Epithelial cell of umbilical artery (primary cell): ENCODE measurements at places on chromosomes 5 and 9. TPM values are rescaled to one million over a fixed set of nuclear protein-coding genes. Genes with fewer than 3 reads are reported as not detected.

The NIM1K gene
- not detected in 2 replicates for total RNA-seq

The FAXDC2 gene
- total RNA-seq = 0.65 and 4.1 TPM in 2 replicates

The DNM1 gene
- 0.46 and 0.97 TPM in 2 replicates for total RNA-seq

The ADAMTS13 gene
- 0.65 and 1.1 TPM in 2 replicates for total RNA-seq

The NREP gene
- 49.7 and 55.9 TPM in 2 replicates for total RNA-seq

The IL5 gene
- not detected in 2 replicates for total RNA-seq

The SH3TC2 gene
- 5.8 and 7.8 TPM in 2 replicates for total RNA-seq

The TMOD1 gene
- 1.9 and 3.0 TPM in 2 replicates for total RNA-seq

The NFIB gene
- 48.7 and 58.4 TPM in 2 replicates for total RNA-seq

The ANKRD34B gene
- not detected in 2 replicates for total RNA-seq

The TRIM52 gene
- total RNA-seq = 5.8 and 6.5 TPM in 2 replicates

The ZNF483 gene
- 1.6 and 2.9 TPM in 2 replicates for total RNA-seq

The STPG3 gene
- total RNA-seq = not detected in 2 replicates

The EPB41L4B gene
- total RNA-seq = 0.30 and 1.3 TPM in 2 replicates

The MLANA gene
- not detected in 2 replicates for total RNA-seq

The RNF183 gene
- not detected in 2 replicates for total RNA-seq

The QSOX2 gene
- total RNA-seq = 11.7 and 16.9 TPM in 2 replicates

The MYOT gene
- not detected in 2 replicates for total RNA-seq

The MOCS2 gene
- total RNA-seq = 28.6 and 37.5 TPM in 2 replicates

The SRD5A1 gene
- total RNA-seq = 5.8 and 11.2 TPM in 2 replicates

The DDX4 gene
- total RNA-seq = not detected in 2 replicates

The SOHLH1 gene
- not detected in 2 replicates for total RNA-seq

The DRD1 gene
- not detected in 2 replicates for total RNA-seq

The UBAP1 gene
- total RNA-seq = 23.7 and 24.7 TPM in 2 replicates

The OTP gene
- total RNA-seq = not detected in 2 replicates

The PRDM9 gene
- not detected in 2 replicates for total RNA-seq

The PCDHB6 gene
- not detected in 2 replicates for total RNA-seq

The TOR1B gene
- 22.7 and 34.2 TPM in 2 replicates for total RNA-seq

The CDX1 gene
- not detected in 2 replicates for total RNA-seq

The SHISAL2B gene
- not detected in 2 replicates for total RNA-seq

The FAM163B gene
- total RNA-seq = not detected in 2 replicates

The SAXO1 gene
- total RNA-seq = not detected in 2 replicates

The WNT8A gene
- not detected in 2 replicates for total RNA-seq

The WDR38 gene
- not detected in 2 replicates for total RNA-seq

The RETREG1 gene
- total RNA-seq = under 0.01 and 0.15 TPM in 2 replicates

The CCNI2 gene
- total RNA-seq = not detected in 2 replicates

The SLC34A1 gene
- not detected in 2 replicates for total RNA-seq

The CCDC187 gene
- total RNA-seq = not detected in 2 replicates

The SPATA6L gene
- 0.61 and 0.65 TPM in 2 replicates for total RNA-seq

The ALDOB gene
- total RNA-seq = not detected in 2 replicates

The ENTPD2 gene
- not detected in 2 replicates for total RNA-seq

The HMMR gene
- total RNA-seq = 29.9 and 46.7 TPM in 2 replicates

The FAM81B gene
- not detected in 2 replicates for total RNA-seq

The PDLIM4 gene
- total RNA-seq = 57.0 and 66.9 TPM in 2 replicates

The PCDHGB2 gene
- total RNA-seq = 0.46 and 0.65 TPM in 2 replicates

The LOX gene
- total RNA-seq = 35.4 and 48.8 TPM in 2 replicates

The ECPAS gene
- total RNA-seq = 69.6 and 80.9 TPM in 2 replicates
